Activated CD4-positive, alpha-beta T cell treated with anti-CD3 and anti-CD28 coated beads, Interleukin-2, amount 50 U/mL, for 4 hours (primary cell): ENCODE measurements at places on chromosomes 13 and 19.
A peak's percentile ranks its signal among the peaks of the same experiment; 100 is the strongest.

GRCh38 chr13:36920616-36921185, 663 bp upstream of the SMAD9 start:
- no peak for DNase-seq

- no peak for DNase-seq
Observed at GRCh38 chr19:51564791-51565190, 6.3 kb upstream of the ZNF175 start.

DNA sequence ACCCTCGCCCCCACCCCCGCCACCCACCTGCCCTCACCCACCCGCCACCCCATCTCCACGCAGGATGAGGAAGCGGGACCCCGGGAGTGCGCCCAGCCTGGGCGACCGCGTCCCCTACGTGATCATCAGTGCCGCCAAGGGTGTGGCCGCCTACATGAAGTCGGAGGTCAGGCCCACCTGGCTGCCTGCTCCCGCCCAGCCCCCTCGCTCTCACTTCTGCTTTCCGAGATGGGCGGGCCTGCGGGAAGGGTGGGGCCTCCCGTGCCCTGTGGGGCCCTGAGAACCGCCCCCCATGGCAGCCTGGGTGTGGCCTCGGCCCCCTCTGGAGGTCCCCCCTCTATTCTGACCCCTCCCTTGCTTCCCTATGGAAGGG, 3.1 kb upstream of the SPIB start:
- no peak for DNase-seq

GRCh38 chr19:11674067-11674492, 64.7 kb downstream of the ZNF823 start:
- DNase-seq: no peak

DNA sequence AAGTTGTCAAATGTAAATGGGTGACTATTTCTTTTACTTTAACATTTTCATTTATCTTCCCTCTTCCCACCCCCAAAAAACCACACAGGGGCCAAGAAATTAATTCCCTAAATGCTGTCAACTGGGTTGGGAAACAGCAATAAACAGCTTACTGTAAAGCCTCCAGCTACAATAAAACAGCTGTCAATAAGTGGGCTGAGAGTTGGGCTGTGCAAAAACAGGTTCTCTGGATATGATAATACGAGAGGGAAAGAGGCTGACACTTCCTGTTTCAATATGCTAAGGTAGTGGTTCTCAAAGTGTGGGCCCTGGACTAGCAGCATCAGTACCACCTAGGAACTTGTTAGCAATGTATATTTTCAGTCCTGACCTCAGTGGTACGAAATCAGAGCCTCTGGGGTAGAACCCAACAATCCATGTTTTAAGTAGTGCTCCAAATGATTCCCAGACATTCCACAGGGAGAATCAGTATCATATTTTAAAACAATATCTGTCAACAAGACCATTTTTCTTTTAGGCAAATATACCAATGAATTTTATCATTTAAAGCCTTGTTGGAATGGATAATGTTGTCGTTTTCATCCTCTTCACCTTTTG, 8.4 kb downstream of the PCDH9 start:
- DNase-seq: no peak

GRCh38 chr19:271856-272255, 19.3 kb downstream of the PLPP2 start:
- no peak for DNase-seq

DNA sequence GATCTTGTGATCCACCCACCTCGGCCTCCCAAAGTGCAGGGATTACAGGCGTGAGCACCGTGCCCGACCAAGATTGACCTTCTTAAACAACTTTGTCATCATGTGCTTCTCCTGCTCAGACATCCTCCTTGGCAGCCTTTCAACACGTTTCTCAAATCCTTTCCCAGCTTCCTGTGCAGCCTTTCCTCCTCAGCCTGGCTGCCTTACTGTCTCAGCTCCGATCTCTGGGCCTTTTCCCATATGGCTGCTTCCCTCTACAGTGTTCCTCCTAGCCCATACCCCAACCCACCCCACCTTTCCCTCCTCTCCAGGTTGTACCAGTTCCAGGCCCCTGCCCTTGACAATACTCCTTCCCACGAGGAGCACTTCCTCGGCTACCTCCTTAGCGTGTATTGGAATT, 7.2 kb downstream of the PHF11 start:
- no peak for DNase-seq

GRCh38 chr19:7226739-7227138, 67.5 kb downstream of the INSR start:
- no peak for DNase-seq

DNA sequence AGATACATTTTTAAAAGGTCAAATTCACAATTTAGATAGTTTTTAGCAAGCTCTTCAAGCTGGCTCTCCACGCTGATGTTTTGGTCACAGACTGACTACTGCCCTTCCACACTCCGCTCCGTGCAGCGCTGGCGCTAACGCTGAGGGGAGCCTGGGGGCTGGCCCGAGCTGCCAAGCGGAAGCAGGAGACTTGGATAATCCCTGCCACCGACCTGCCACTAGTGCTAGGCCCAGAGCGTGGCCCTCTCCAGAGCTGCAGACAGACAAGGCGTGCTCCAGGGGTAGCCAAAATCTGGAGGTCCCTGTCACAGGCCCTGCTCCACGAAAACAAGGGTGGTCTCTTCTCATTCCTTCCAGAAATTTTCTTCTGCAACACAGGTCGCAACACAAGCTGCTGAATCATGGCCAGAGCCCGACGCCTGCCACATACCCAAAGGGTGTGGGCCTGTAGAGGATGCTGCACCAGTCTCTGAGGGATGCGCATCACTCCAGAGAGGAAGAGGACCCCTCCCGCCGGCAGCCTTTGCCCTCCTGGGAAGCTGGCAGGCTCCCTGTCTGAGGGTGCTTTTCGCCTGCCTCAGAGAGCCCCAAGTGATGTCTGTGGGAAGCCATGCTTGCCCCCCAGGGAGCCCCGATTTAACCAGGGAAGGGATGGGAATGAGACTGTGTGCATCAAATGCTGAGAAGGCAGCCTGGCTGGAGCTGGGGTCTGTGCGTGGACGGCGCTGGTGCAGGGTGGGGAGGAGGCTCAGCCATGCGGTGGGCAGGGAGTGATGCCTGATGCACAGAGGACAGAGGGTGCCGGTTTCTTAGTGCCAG, 21.6 kb downstream of the CAPS start:
- DNase-seq: no peak

DNA sequence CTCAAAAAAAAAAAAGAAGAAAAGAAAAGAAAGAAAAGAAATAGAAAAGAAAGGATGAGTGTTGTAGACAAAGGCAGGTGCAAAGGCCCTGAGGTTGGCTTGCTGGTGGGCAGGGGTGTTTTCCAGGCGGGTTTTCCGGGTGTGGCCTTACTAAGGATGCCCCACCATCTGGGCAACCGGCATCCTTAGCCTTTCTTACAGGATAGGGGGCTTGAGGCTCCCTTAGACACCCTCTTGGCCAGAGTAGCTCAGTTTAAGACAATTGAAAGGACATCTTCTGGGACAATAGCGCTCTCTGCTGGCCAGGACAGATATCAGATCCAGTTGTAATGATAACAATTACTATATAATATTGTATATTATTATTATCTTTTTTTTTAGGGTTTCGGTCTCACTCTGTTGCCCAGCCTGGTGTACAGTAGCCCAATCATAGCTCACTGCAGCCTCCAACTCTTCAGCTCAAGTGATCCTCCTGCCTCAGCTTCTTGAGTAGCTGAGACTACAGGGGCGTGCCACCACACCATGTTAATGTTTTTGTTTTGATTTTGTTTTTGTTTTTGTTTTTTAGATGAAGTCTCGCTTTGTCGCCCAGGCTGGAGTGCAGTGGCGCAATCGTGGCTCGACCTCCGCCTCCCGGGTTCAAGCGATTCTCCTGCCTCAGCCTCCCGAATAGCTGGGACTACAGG, 1.4 kb upstream of the QTRT1 start:
- DNase-seq: peak; percentile 68

GRCh38 chr19:18083929-18084684, 2.6 kb downstream of the IL12RB1 start:
- no peak for DNase-seq

DNA sequence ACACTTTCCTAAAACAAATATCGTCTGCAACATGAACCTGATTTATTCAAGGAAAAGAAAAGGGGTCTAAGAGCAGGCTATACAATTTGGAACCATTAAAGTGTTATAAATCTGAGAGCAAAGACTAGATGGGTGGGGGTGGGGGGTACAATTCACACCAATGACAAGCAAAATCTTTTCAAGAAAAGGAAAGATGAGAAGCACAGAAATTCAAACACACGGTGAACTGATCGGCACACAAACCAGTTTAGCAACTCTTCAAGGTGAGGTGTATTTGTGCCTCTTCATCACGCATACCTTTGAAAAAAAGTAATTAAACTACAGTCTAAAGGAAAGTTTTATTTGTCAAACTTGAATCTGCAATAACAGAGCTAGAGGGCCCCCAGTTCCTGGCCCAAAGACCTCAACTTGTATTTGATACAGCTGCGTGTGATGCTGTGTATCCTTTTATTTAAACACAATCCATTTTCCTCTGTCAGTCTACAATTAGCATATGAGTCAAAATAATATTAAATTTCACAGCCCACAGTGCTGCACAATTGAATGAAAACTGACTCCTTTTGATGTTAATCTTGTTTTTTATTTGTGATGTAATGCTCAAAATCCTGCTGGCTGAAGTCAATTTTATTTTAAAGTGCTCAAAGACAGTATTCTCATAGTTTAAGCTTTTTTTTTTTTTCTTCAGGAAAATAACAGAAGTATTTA, 14.2 kb downstream of the EFNB2 start:
- DNase-seq: no peak

DNA sequence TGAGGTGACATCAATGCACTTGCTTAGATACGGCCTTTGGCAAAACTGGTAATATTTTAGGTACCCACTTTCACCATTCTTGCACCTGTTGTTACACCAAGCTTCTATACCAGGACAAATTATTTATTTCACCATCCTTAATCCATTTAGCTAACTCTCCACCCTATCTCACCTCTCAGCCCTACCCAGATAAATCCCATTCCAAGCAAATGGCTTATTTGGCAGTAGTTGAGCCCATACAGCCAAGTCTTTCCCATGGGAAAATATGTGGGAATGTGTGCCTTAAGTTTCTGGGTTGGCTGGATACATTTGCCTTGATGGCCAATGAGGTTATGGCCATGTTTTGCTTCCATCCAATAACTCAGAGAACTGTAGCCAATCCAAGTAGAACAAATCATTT, 551.9 kb downstream of the GPC6 start:
- DNase-seq: no peak
